CD4-positive, alpha-beta memory T cell (primary cell): ENCODE measurements at places on chromosomes 2 and 18. TPM values are rescaled to one million over a fixed set of nuclear protein-coding genes. Genes with fewer than 3 reads are reported as not detected.

DNA sequence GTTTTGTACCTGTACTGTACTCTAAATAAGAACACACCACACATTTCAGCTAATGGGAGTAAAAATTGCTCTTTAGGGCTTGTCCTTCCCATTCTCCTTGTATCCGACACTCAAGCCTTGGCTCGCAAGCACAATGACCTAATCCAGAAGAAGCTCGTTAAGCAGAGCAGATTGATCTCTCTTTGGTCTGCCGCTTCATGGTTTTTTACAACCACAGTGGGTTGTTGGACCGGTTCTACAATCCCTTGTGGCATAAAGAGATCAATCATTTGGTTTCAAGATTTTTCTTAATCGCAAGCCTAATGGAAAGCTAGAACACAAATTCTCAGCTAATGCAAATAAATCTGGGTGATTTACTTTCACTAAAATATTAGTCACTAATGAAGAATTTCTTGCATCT, 662.1 kb downstream of the LRP1B start:
- no peaks in the 10 kb centered on the region for H3K36me3 ChIP-seq
- H3K27ac ChIP-seq: no peak overlapping the region
- H3K27me3 ChIP-seq: no peaks in the 10 kb centered on the region
- no peak overlapping the region for H3K4me3 ChIP-seq
- DNase-seq: no peak

- H3K27me3 ChIP-seq: no peaks in the 10 kb centered on the region
- H3K36me3 ChIP-seq: no peaks in the 10 kb centered on the region
- no peak overlapping the region for H3K4me3 ChIP-seq
- H3K27ac ChIP-seq: no peak overlapping the region
- no peaks in the 10 kb centered on the region for H3K4me1 ChIP-seq
Observed at GRCh38 chr2:205500065-205500464, 182.2 kb upstream of the NRP2 start.

- H3K36me3 ChIP-seq: no peaks in the 10 kb centered on the region
- DNase-seq: peak; percentile 58
- no peak overlapping the region for H3K4me3 ChIP-seq
- H3K27ac ChIP-seq: no peak overlapping the region
- H3K4me1 ChIP-seq: no peaks in the 10 kb centered on the region
Observed at GRCh38 chr2:26144953-26145680, 27.8 kb upstream of the GAREM2 start.

GRCh38 chr2:238863749-238864206, 15.9 kb downstream of the TWIST2 start:
- H3K27me3 ChIP-seq: no peaks in the 10 kb centered on the region
- H3K4me1 ChIP-seq: no peaks in the 10 kb centered on the region

DNA sequence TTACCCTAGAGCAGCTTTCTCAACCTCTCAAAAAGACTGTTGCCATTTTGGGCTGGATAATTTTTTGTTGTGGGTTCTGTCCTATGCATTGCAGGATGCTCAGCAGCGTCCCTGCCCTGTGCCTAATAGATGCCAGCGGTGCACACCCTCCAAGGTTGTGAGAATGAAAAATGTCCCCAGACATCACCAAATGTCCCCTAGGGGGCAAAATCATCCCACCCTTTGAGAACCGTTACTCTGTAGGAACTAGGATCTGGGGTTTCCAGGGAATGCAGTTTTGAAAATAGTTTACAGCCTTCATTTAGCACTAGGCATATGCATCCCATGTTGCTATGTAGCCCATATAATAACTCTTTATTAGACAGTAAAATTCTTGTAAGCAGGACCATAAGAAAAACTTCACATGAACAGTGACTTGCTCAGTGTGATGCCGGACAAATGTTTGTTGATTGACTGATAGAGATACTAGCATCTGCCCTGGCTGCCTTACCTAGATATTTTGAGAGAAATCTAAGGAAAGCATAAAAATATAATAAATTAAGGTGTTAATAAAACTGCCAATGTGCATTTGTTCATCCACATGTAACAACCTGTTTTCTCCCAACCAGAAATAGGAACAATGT, 79.2 kb upstream of the EPC2 start:
- H3K36me3 ChIP-seq: no peaks in the 10 kb centered on the region
- no peak for DNase-seq
- H3K4me1 ChIP-seq: peaks cover 12% of the 10 kb centered on the region
- no peak overlapping the region for H3K4me3 ChIP-seq
- no peaks in the 10 kb centered on the region for H3K27me3 ChIP-seq

- peak overlapping the region; percentile 72 for H3K27ac ChIP-seq
- no peaks in the 10 kb centered on the region for H3K36me3 ChIP-seq
- H3K4me1 ChIP-seq: peaks cover 18% of the 10 kb centered on the region
- DNase-seq: no peak
Observed at GRCh38 chr2:45567288-45567963, 43.6 kb downstream of the SRBD1 start.

- no peaks in the 10 kb centered on the region for H3K27me3 ChIP-seq
- peak; percentile 38 for DNase-seq
- peaks cover 7% of the 10 kb centered on the region for H3K36me3 ChIP-seq
- H3K4me3 ChIP-seq: peak overlapping the region; percentile 57
- H3K4me1 ChIP-seq: peaks cover 20% of the 10 kb centered on the region
Observed at GRCh38 chr18:2905854-2906703, 59.3 kb downstream of the EMILIN2 start.

DNA sequence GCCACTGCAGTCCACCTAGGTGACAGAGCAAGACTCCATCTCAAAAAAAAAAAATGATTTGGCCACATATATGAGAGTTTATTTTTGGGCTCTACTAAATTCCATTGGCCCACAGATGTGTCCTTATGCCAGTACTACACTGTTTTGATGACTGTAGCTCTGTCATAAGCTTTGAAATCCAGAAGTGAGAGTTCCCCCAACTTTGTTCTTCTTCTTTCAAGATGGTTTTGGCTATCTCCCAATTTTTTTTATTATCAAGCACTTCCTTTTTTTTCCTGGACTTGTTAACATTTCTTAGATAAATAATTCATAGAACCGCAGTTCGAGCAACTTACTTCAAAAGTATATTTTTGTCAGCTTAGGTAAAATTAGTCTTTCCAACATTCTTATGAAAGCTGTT, 96.9 kb downstream of the TSHZ1 start:
- DNase-seq: no peak
- H3K36me3 ChIP-seq: no peaks in the 10 kb centered on the region
- H3K4me3 ChIP-seq: no peak overlapping the region
- H3K4me1 ChIP-seq: no peaks in the 10 kb centered on the region
- H3K27ac ChIP-seq: no peak overlapping the region

DNA sequence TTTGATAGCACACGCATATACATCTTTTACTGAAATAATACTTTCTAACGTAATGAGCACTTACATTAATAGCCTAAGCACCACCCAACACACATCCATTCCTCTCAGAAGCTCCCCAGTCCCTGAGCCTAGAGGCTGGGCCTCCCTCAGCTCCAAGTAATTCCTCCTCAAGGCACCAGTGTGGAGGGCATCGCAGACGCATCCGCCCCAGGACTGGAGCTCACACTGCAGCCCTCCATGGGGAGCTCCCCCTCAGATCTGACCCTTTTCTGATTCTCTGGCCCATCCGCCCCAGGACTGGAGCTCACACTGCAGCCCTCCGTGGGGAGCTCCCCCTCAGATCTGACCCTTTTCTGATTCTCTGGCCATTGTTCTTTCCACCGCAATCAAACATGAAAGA, 60.4 kb upstream of the SNTG2 start:
- no peaks in the 10 kb centered on the region for H3K4me1 ChIP-seq
- no peak overlapping the region for H3K27ac ChIP-seq
- no peaks in the 10 kb centered on the region for H3K27me3 ChIP-seq
- H3K36me3 ChIP-seq: no peaks in the 10 kb centered on the region
- H3K4me3 ChIP-seq: no peak overlapping the region
- no peak for DNase-seq

DNA sequence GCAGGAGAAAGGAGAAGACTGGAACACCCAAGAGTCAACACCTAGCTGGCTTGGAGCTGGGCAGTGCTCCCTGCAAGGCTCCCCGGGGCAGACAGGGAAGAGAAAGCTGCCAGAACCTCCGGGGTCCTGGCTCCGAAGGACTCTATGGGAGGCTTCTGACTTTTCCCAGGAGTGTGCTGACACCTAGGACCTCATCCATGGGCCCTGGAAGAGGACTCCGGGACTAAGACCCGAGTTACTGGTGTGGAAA, 37.8 kb upstream of the ATP6V1B1 start:
- peaks cover 15% of the 10 kb centered on the region for H3K4me1 ChIP-seq
- no peak overlapping the region for H3K27ac ChIP-seq
- H3K36me3 ChIP-seq: no peaks in the 10 kb centered on the region
- H3K27me3 ChIP-seq: peaks cover 25% of the 10 kb centered on the region

GRCh38 chr2:64698668-64699444, 45.1 kb upstream of the SERTAD2 start:
- H3K4me1 ChIP-seq: peaks cover 36% of the 10 kb centered on the region
- H3K27me3 ChIP-seq: no peaks in the 10 kb centered on the region
- H3K36me3 ChIP-seq: no peaks in the 10 kb centered on the region
- H3K27ac ChIP-seq: no peak overlapping the region
- DNase-seq: no peak

- H3K27me3 ChIP-seq: no peaks in the 10 kb centered on the region
- no peak overlapping the region for H3K4me3 ChIP-seq
- H3K27ac ChIP-seq: no peak overlapping the region
- DNase-seq: no peak
Observed at GRCh38 chr2:3666613-3666975, 8.6 kb downstream of the ALLC start.

DNA sequence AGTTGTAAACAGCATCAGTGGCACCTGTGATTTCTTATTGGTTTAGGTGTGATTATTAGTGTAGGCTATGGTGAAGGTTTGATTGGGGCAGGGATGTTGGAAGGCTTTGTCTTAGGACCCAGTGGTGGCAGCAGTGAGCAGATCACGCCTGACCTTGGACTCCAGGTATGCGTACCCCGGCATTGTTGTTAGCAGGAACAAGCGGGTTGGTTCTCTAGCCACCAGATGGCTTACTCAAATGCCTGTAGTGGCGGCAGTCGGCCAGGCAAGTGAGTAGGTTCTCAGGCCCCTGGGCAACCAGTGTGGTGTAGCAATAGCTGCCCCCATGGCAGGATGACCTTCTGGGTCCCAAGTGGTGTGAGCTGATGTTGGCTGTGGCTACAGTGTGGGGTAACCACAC, 558.3 kb downstream of the KCNJ3 start:
- H3K27ac ChIP-seq: no peak overlapping the region
- H3K27me3 ChIP-seq: no peaks in the 10 kb centered on the region
- no peak overlapping the region for H3K4me3 ChIP-seq
- DNase-seq: no peak
- no peaks in the 10 kb centered on the region for H3K36me3 ChIP-seq

DNA sequence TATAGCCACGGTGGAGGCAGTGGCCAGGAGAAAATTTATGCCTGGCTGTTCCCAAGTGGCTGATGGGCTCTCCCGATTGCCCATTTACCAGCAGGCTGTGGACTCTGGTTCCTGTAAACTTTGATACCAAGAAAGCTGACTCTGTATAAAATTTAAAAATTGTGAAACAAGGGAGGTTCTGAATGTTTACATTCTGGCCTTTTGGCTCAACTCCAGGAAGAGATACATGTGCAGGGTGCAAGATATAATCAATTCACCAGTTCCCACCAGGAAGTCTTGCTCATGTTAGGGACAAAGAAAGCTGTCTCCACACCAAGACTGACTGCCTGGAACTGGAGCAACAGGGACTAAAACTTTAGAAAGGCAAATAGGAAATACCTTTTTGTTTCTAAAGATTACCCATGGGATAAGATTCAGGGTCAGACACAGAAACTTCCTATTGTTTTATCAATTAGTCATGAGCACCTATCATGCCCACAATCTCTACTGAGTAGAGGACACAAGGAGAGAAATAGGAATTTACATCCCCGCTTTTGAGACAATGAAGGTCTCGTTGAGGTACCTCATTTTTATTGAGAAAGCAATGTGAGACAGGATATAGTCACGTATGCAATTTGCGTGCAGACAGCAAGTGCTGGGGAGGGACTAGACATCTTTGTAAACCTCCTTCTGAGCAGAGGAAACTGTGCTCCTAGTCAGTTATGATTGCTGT, 123.5 kb downstream of the LIPG start:
- no peaks in the 10 kb centered on the region for H3K36me3 ChIP-seq
- H3K4me1 ChIP-seq: no peaks in the 10 kb centered on the region
- DNase-seq: no peak
- H3K27me3 ChIP-seq: no peaks in the 10 kb centered on the region
- H3K4me3 ChIP-seq: no peak overlapping the region

GRCh38 chr18:61992285-61992684, 99.5 kb upstream of the RNF152 start:
- no peaks in the 10 kb centered on the region for H3K27me3 ChIP-seq
- H3K36me3 ChIP-seq: no peaks in the 10 kb centered on the region
- DNase-seq: no peak
- no peaks in the 10 kb centered on the region for H3K4me1 ChIP-seq

- no peaks in the 10 kb centered on the region for H3K36me3 ChIP-seq
- H3K4me3 ChIP-seq: no peak overlapping the region
- H3K27me3 ChIP-seq: no peaks in the 10 kb centered on the region
- no peak for DNase-seq
- H3K27ac ChIP-seq: no peak overlapping the region
Observed at GRCh38 chr2:236743039-236743920, 173.7 kb downstream of the ACKR3 start.

GRCh38 chr2:160492401-160493226, 993 bp downstream of the RBMS1 start:
- peak overlapping the region; percentile 49 for H3K4me3 ChIP-seq
- peak overlapping the region; percentile 81 for H3K27ac ChIP-seq
- H3K27me3 ChIP-seq: no peaks in the 10 kb centered on the region
- H3K4me1 ChIP-seq: peaks cover 51% of the 10 kb centered on the region
- peak; percentile 63 for DNase-seq

- H3K4me1 ChIP-seq: no peaks in the 10 kb centered on the region
- no peak overlapping the region for H3K27ac ChIP-seq
- no peaks in the 10 kb centered on the region for H3K36me3 ChIP-seq
- DNase-seq: no peak
Observed at GRCh38 chr2:102592601-102593000, 26.8 kb upstream of the SLC9A2 start.

DNA sequence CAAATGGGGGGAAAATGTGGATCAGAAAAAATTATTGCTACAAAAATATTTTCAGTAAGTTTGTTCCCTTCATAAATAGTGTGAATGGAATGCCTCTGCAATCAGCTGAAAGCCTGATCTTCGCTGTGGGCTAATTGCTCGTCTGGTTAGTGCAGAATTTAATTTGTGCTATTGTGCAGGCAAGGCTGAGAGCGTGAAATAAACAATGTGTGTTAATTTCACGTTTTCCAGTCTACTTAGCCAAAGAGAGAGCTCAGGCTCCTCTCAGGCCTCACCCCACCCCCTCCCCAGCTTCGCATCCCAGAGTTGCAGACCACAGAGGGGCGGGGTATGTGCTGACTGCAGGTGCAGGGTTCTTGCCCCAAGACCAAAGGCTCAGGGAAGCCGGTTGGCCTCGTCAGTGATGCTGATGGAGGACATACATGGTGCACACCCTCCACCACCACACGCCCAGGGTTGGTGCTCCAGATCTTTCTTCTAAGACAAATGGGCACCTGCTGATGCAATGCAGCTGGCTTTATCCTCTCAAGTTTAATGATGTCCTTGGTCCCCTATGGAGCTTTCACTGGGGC, 302.6 kb upstream of the SLC14A2 start:
- no peaks in the 10 kb centered on the region for H3K27me3 ChIP-seq
- no peak overlapping the region for H3K27ac ChIP-seq
- DNase-seq: no peak
- no peaks in the 10 kb centered on the region for H3K36me3 ChIP-seq
- H3K4me3 ChIP-seq: no peak overlapping the region
- no peaks in the 10 kb centered on the region for H3K4me1 ChIP-seq

- H3K36me3 ChIP-seq: no peaks in the 10 kb centered on the region
- no peak for DNase-seq
- H3K4me1 ChIP-seq: no peaks in the 10 kb centered on the region
- H3K27ac ChIP-seq: no peak overlapping the region
- no peaks in the 10 kb centered on the region for H3K27me3 ChIP-seq
- no peak overlapping the region for H3K4me3 ChIP-seq
Observed at GRCh38 chr2:240389302-240389805, 46.1 kb upstream of the GPC1 start.

Gene CFC1B
- total RNA-seq: not detected

Gene GAREM2
- total RNA-seq: 3.6 TPM

Gene SRD5A2
- total RNA-seq: not detected

Gene AP1S3
- total RNA-seq: 0.96 TPM

Gene MC5R
- total RNA-seq: not detected
